Stimulated activated CD4-positive, alpha-beta T cell treated with anti-CD3 and anti-CD28 coated beads, TNF-alpha, amount 100 ng/mL, for 4 hours (primary cell): ENCODE measurements at places on chromosomes 1 and 21.
A peak's percentile ranks its signal among the peaks of the same experiment; 100 is the strongest.

GRCh38 chr1:42003433-42003832 is 84.7 kb upstream of the HIVEP3 start:
- DNase-seq, result no peak

DNA sequence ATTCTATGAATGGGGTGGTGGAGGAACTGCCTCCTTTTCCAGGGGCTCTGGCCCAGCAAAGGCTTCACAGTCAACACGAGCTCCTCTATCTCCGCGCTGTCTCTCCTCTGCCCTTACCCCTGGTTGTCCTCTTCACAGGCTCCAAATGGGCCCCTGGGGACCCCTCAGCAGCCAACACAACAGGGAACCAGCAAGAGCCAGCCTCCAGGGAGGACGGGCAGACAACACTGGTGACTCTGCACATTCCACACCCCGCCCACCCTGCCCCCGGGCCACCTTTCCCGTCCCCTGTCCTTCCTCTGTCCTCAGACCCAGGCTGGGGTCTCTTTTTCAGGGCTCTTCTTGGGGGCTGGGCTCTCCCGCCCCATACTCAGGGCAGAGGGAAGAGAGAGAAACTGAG is 17.5 kb upstream of the ETV3 start:
- no peak for DNase-seq

- no peak for DNase-seq
Measured at GRCh38 chr1:92480200-92480812, 6.4 kb downstream of the GFI1 start.

DNA sequence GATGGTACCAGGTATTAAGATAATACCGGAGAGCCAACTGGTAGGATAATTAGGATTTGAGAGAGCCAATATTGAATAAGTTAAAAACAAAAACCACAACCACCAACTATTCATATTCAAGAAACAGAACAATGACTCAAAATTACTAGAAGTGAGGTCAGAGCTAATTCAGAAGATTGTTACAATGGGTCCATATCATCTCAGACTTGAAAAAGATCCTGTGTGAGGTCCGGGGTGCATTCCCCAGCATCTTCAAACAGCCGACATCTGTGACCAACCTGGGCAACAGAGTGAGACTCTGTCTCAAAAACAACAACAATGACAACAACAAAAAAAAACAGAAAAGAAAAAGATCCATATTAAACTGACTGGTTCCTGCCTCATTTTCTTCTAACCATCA is 18.6 kb downstream of the AK2 start:
- DNase-seq, result no peak

- DNase-seq, result no peak
Measured at GRCh38 chr1:208230668-208231529, 13.3 kb downstream of the PLXNA2 start.

- DNase-seq, result peak; percentile 44
Measured at GRCh38 chr1:6260961-6261614, at the start of gene GPR153. TSS of gene GPR153 (minus strand) at chr1:6261098. CDS start at chr1:6254905, 6,193 bp downstream.

GRCh38 chr1:186304982-186305949 is 69.8 kb downstream of the TPR start:
- DNase-seq, result no peak

DNA sequence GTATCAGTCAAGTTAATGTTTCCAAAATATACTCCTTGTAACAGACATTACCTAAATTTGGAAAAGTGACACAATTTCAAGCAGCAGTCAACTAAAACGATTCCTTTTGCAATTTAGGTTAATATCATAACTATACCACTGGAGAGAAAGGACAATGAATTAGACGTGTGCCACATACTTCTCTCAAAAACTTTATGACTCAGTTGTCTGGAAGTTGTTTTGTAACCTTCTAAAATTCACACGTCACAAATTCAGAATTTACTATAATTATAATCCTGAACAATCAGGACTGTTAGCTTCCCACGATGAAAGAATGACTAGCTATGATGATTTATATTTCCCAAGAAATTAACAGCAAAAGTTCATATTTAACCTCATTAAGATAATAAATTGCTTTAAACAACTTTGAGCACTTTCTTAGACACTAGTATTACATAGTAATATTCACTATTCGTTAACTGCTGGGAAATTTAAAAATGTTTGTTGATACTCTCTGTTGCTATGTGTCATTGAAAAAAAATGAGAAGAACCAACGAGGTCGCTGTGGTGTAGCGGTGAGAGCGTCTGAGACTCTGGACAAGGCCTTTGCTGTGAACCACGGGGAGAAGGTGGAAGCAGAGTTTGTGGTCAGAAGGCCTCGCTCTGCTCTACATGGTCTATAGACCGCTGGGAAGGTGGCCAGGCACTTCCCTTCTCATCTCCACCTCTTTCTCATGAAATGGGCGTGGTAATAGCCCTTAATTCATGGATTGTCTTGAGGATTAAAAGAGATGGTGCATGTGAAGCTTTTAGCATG is 27.9 kb upstream of the BATF3 start:
- DNase-seq, result no peak

GRCh38 chr1:153253693-153254092 is 5.8 kb upstream of the LORICRIN start:
- DNase-seq, result no peak

DNA sequence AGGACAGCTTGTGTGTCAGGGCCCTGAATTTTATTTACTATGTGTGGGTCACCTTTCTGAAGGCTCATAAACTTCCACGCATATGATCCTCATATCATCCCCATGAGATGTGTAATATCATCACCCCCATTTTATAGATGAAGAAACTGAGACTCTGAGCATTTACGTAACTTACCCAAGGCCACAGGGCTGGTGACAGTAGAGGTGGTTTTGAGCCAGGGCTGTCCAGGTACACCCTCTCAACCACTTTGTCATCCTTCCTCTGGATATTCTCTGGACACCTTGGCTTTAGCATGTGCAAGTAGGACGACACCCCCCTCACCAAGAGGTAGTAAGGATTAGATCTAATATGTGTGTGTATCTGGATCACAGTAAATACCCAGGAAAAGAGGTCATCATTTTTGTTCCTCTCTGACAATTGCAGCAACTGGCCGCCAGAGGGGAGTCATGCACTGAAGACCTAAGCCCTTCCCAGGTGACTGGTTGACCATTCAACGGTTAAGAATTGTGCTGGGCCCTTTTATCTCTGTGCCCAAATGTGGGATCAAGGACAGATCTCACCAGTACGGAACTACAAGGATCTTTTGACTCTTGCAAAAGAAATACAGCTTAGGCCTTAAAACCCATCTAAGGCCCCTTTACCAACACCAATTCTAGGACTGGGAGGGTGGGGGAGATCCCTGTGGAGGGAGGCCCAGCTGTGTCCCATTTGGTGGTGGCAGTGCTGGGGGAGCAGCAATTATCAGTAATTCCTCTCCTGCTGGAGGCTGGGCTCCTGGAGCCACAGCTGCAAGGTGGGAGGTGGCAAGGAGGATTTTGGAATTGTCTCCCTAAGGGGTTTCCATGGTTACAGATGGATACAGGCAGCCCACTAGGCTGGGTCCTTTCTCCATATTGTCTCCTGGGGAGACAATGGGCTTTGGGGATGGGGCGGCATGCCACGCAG is 13.7 kb upstream of the E2F2 start:
- no peak for DNase-seq

DNA sequence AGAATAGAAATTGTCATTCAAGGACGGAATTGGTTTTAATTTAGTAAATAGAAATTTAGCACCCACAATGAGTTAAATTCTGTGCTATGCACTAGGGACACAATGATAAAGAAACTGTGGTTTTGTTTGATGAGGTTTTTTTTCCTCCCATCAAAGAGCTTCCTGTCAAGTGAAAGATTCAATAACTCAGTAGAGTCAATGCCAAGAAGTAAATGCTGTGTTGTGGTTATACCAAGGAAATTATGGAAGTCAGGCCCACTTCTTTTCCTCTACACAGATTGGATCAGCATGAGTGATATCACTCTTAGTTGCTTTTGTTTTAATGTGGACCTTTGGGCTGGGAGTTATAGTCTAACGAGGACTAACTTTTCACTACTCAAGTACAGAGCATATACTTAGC is 1269.6 kb upstream of the ADGRL2 start:
- no peak for DNase-seq

DNA sequence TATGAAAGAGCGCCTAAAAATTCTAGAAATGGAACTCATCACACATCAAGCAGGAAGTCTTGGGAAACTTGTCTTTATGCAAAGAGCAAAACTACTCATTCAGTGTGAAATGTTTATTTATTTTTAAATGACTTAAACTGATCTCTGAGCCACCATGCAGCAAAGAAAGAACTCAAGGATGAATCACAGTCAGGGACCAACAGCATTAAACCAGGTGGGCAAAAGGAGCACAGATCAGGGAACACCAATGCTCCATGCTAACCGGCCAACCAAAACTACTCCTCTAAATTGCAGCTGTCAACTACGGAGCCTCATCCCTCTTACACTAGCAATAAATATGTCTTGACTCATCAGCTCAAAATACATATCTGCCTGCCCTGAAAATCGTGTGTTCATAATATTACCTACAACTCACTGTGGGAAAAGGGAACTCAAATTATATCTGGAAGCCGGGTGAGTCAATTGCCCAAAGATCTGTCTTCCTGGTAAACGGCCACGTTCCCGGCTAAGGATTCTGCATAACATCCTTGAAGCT is 129.2 kb downstream of the PTPN14 start:
- no peak for DNase-seq

DNA sequence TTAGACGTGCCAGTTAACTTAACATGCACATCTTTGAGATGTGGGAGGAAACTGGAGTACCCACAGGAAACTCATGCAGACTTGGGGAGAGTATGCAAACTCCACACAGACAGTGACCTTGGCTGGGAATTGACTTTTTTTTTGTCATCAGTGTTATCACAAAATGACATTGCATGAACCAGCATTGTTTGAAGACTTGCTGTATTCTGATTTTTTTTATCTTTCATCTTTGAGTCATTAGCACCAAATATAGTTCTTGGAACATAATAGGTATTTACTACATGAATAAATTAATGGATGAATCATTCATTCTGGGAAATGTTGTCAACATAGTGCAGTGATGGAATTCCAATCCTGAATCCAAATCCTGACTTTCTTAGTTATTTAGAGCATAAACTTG is 77.0 kb downstream of the ATF6 start:
- DNase-seq, result no peak

GRCh38 chr1:78745111-78745510 is 95.5 kb downstream of the IFI44 start:
- no peak for DNase-seq

GRCh38 chr1:25216123-25216522 is 16.2 kb downstream of the SYF2 start:
- no peak for DNase-seq

DNA sequence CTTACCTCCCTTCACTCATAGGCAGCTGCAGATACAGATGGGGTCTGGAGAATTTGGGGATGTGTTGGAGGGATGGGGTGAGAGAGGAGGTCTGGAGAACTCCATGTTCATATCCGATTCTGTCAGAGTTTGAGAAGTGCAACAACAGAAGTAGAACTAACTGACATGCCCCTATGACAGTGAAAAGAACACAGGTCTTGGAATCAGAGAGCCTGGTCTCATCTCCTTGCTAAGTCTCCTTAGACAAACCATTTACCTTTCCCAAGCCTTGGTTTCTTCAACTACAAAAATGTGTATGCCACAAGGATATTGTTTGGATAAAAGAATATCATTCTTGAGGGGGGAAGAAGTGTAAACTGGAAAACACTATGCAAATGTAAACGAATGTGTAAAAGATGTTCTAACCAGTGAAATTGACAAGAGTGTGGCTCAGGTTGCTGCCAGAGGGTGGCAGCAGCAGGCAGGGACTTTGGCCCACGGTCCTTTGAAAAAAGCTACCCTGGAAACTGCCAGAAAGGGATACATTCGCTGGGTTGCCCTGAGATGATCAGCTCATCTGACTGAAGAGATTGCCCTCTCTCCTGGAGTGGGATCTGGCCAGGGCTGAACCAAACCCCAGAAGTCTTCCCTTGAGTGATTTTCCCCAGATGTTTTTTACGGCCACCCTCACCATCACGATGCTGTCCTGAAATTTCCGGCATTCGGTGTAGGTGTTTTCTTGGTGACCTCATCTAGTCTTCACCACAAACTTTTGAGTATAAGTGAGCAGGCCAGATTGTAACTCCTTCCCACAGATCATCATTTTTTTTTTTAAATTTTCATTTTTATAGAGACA is 17.0 kb upstream of the CD2 start:
- DNase-seq, result peak; percentile 50

DNA sequence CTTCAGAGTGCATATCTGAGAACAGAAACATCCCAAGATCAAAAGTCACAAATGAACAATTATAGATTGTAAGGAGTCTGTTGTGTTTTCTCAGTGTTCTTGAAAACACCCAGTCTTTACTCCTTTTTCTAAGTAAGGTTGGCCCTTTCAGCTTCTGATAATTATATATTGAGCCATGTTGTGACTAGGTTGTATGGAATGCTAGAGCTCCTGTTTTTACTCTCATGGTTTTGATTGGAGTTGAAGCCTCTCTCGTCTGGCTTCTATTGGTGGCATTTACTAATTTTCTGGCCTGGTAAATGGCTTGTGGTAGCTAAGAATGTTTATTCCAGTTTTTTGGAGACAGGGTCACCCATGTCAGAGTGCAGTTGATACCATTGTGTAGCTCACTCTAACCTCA is 84.7 kb downstream of the NDUFS5 start:
- DNase-seq, result no peak

GRCh38 chr1:84550826-84551225 is 23.4 kb downstream of the CTBS start:
- DNase-seq, result no peak

DNA sequence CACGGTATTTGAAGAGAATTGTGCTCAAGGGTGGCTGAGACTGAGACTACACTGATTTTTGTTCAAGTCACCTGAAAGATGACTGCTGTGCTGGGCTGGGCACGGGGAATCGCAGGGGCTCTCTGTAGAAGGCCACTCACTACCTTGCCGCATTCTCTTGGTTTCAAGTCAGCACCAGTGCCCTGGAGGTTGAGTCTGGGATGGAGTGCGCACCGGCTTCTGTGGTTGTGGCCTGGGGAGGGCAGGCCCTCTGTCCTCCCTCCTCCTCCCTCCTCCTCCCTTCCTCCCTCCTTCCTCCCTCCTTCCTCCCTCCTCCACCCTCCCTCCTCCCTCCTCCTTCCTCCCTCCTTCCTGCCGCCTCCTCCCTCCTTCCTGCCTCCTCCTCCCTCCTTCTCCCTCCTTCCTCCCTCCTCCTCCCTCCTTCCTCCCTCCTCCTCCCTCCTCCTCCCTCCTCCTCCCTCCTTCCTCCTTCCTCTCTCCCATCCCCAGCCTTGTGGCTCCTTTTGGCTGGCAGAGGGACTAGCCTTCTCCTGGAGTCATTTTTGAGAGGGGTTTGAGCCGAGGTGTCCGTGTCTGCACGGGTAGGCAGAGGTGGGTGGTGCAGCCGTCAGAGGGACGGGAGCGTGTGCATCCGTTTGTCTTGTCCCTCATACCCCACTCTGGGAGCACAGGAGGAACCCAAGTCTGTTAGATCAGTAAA is 9.5 kb downstream of the RER1 start:
- no peak for DNase-seq

- DNase-seq, result no peak
Measured at GRCh38 chr21:44379991-44380865, 26.8 kb downstream of the TRPM2 start.

- no peak for DNase-seq
Measured at GRCh38 chr1:74714429-74715235, 18.2 kb downstream of the CRYZ start.
